ENCODE measurements at places on chromosomes 2 and 18.
A peak's percentile ranks its signal among the peaks of the same experiment; 100 is the strongest.

- DNase-seq: no peak
Measured at GRCh38 chr2:8676921-8677645, 4.8 kb upstream of the ID2 start.

GRCh38 chr2:226649871-226650660 lies 149.6 kb downstream of the IRS1 start:
- no peak for DNase-seq

DNA sequence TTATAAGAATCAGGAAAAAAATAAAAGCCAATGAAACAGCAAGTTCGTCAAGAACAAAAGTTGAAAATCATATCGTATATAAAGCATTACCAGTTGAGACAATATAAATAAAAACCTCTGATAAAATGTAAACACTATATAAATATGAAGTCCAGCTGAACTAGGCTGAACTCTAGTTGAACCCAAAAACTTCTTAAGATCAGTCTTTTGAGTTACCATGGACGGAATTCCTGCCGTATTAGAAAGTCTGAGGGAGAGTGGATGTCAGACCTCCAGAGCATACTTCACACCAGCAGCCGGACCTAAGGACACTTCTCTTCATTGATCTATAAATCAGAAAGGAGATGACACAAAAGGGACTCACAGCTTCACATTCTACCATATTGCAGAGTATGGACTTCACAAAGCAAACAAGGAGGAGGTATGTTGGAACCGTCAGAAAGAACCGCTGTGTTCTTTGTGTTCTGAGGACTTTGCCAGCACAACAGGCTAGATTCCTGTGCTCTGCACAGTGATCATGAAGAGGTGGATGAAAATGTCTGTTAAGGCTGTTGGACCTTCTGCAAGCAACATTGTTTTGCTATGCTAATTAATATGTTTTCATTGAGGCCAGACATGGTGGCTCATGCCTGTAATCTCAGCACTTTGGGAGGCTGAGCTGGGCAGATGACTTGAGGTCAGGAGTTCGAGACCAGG lies 67.2 kb upstream of the SP5 start:
- no peak for DNase-seq

GRCh38 chr2:199797431-199798403 lies 53.3 kb downstream of the FTCDNL1 start:
- no peak for DNase-seq

DNA sequence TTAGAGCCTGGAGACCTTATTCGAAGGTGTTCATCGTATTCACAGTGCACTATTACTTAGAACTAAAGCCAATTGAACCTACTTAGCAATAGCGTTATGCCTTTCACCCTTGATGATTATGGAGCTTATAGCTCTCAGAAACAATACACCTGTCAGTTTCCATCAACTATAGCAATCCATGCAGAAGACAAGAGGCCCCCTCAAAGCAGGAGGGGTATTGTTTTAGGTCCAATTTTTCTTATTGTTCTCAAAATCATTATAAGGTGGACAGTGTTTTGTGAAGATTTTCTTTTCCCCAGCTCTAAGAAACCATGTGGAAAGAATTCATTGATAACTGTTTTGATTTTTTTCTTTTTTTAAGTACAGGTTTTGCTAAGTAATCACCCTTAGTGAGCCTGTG lies 135.5 kb downstream of the MEIS1 start:
- DNase-seq: no peak

GRCh38 chr2:160534996-160535395 lies 41.4 kb upstream of the RBMS1 start:
- DNase-seq: no peak

DNA sequence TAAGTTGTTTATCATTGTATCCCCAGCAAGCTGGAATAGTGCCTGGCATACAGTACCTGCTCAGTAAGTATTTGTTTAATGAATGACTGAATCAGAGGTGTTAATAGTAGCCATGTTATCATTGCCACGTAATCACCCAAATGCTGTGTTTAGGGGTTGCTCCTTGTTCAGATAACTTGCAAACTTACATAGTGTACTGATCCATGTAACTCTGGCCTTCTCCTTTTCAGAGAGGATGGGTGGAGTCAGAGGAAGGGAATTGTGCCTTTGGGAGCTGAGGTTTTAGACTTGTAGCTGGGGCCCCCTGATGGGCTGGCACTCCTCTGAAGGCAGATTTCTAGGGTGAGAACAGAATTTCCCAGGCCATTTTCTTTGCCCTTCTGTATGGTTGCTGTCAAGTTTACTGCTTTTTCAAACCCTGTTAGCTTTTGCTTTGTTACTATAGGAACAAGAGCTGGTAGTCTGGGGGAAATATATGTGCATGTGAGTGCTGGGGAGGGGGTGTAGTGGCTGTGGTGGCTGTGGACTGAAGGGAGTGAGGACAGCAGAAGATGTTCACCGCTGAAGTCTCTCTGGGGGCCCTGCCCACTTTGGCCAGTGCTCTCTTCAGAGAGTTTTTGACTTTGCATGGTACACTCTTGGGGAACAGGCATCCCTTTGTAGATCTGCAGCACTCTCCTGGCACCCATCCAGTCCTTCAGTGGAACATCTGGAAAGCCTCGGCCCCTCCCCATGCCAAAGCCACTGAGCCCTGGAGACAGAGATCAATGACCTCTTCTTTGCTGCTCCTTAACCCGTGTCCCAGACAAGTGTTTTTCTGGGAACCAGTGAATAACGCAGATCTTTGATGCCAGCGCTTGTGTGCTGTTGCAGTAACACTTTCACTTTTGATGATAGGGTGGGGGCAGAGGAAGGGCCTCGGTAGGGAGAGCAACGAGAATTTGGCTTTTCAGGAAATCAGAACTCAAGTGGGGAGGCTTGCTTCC lies 209.0 kb downstream of the PRKCE start:
- DNase-seq: no peak

DNA sequence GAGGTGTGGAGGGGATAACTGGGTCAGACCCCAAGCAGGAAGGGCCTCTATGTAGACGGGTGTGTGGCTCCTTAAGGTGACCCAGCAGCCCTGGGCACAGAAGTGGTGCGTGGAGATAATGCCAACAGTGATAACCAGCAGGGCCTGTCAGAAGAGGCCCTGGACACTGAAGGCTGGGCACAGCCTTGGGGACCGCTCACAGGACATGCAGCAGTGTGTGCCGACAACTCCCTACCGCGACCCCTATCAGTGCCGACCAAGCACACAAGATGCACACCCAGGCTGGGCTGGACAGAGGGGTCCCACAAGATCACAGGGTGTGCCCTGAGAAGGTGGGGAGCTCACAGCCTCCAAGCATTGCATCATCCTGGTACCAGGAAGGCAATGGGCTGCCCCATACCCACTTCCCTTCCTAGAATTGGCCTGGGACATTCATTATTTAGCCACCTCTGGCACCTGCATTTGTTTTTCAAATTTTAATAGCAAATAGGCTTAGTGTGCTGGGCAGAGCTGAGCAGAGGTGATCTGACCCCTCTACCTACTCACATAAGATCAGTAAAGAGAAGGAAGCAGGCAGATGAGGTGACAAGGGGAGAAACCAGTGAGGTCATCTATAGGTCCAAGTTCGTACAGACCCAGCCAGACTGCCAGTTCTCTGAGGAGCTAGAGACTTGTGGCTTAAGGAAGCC lies 55.2 kb downstream of the BCL11A start:
- no peak for DNase-seq

- no peak for DNase-seq
Measured at GRCh38 chr18:62928326-62928725, 213.0 kb downstream of the PHLPP1 start.

- DNase-seq: peak; percentile 89
Measured at GRCh38 chr2:199471443-199472057, 13.8 kb upstream of the SATB2 start.

- DNase-seq: no peak
Measured at GRCh38 chr2:159071190-159071915, 102.9 kb downstream of the TANC1 start.

- DNase-seq: no peak
Measured at GRCh38 chr18:44996261-44996660, 315.6 kb downstream of the SETBP1 start.

DNA sequence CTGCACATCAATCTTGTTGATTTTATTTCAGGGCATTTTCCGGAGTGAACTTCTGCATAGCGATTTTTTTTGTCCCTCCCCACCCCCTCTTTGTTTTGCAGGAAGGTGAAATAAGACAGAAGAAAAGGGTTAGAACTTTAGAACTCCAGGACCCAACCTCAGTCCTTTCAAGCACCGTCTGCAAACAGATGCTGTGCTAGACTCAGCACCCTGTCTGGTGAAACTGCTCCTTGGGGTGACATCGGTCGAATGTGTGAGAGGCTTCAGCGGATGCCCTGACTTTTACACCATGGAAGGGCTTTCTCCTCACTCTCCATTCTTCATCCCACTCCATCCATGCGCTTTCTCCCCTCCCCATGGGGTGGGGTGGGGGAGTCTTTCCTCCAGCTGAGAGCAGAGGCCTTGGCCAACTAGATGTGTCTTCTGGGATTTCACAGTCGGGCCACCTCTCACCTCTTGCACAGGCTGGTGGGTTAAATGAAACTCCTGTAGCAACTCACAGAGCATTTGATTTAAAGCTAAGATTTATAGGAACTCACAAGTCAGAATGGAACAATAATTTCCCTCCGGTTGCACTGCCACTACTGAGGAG lies 43.3 kb upstream of the EDAR start:
- DNase-seq: no peak
